ENCODE measurements at places on chromosomes 11 and 22.
A peak's percentile ranks its signal among the peaks of the same experiment; 100 is the strongest.

GRCh38 chr11:11565636-11566035, 56.2 kb downstream of the GALNT18 start:
- no peak for DNase-seq

DNA sequence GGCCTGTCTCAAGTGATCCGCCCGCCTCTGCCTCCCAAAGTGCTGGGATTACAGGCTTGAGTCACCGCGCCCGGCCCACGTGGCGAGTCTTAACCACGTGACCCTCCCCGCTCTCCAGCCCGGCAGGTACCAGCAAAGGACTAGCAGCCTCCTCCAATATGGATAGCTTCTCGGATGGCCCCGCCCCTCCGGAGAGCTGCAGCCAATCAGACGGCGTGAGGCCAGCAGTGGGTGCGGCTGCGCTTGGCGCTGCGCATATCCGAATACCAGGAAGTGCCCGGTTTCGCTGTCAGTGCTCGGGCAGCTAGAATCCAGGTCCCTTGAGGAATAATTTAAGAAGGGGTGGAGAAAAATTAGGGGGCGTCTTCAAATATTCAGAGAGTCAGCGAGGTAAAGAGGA, 14.7 kb upstream of the PISD start:
- DNase-seq: peak; percentile 28

DNA sequence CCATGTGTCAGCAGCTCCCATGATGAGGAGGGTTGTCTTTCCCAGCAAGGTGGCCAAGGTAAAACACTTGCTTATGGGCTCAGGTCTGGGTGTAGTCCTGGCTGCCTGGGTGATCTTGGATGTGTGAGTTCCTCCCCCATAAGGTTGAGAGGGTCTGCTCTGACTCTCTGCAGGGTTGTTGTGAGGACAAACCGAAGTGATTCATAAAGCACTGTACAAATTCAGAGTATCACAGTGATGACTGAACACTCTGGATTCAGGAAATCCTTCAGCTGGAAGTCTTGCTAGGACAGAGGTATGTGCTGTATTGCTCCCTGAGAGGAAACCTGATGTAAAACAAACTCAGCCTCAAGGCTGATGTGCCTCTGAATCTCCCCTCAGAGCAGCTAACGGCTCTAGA, 220.9 kb upstream of the PITPNB start:
- DNase-seq: peak; percentile 59

DNA sequence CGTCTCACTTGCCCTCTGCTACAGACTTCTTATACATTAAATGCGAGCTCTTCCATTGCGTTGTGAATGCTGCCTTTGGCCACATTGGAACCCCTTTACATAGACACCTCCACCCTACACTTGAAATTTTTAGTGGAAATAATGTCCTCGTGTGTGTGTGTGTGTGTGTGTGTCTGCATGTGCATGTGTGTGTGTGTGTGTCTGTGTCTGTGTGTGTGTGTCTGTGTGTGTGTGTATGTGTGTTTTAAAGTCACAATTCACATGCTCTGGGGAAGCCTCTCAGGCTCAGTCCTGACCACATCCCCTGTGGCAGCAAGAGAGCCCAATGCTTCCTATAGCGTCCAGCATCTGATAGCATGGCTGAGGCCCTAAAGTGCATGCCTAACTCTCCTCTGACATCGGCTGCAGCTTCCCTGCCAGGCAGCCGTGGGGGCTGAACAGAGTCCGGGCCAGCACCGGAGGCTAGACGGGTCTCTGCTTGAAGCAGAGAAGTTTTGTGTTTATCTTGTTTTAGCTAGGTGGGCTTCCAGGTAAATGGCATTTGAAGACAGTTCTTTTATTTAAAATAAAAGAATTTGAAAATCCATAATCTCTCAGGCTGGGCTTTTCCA, 64.5 kb upstream of the EMID1 start:
- no peak for DNase-seq

DNA sequence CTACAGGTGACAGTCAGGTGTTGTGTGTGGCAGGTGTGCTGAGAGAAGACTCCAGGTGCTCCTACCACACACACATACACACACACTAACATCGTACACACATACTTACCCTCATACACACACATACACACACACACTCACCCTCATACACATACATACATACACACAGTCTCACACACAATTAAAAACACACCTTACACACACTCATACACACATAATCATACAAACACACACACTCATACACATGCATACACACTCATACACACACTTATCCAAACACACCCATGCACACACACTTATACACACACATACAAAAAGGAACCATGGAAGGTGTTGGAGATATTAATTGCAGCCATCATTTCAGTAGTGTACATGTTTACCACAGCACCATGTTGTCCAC, 4.6 kb downstream of the KRTAP5-3 start:
- DNase-seq: no peak

- no peak for DNase-seq
These were observed 96.2 kb downstream of the RASSF10 start for GRCh38 chr11:13105237-13105844.

DNA sequence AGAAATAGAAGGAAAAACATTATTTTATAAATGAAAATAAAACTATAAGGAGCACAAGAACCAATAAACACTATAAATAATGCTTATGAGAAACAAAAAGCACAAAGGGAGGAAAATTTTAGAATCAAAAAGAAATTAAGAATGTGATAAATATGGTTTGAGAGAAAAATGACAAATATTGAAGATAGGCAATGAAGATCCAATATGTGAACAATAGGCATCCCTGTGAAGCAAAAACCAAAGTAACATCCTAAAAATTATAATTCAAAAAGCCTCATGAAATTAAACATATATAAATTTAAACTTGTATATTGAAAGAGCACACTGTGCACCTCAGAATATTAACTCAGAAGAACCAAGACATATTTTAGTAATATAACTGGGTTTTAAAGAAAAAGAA, 216.2 kb downstream of the GRIK4 start:
- DNase-seq: no peak

- DNase-seq: no peak
These were observed 2.5 kb downstream of the CELF1 start for GRCh38 chr11:47550288-47551047.

- DNase-seq: no peak
These were observed 23.6 kb upstream of the TMA7B start for GRCh38 chr22:39936523-39937145.

DNA sequence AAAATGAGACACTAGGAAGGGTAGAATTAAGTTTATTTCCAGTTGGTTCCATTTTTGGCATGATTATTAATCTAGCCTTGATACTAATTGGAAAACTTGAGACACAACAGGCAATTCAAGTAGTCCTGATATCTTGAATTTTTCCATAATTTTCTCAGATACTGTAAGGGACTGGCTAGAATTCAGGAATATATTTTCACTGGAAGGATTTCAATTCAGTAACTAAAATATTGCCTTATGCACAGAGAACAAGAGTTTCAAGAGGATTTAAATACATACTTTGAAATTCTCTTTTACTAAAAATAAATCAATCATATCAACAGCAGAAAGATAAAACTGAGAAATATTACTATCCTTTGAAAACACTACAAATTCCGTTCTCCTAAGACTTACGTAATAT, 632.9 kb downstream of the LRRC4C start:
- no peak for DNase-seq

DNA sequence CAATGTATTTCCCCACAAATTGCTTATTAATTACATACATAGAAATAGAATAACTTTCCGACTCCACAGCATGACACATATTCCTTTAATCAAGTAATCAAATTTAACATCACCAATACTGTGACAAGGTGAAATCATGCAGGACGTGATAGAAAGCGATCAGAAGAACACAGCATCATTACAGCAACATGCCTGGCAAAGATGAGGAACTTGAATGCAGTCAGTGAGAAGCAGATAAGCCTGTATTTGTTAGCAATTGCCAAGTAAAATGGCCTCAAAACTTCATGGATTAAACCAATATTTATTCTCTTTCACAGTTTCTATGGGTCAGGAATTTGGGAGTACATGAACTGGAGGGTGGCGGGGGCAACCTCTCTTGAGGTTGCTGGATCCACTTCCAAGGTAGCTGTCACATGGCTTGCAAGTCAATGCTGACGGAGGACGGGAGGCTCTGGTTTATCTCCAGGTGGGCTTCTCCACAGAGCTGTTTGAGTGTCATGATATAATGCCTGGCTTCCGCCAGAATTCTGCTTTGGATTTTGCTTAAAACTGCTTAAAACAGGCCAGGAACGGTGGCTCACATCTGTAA, 12.0 kb upstream of the TEAD1 start:
- DNase-seq: no peak

GRCh38 chr11:131675121-131675888, 304.9 kb downstream of the NTM start:
- DNase-seq: no peak

- no peak for DNase-seq
These were observed 26.4 kb upstream of the PPFIA1 start for GRCh38 chr11:70243912-70244652.

DNA sequence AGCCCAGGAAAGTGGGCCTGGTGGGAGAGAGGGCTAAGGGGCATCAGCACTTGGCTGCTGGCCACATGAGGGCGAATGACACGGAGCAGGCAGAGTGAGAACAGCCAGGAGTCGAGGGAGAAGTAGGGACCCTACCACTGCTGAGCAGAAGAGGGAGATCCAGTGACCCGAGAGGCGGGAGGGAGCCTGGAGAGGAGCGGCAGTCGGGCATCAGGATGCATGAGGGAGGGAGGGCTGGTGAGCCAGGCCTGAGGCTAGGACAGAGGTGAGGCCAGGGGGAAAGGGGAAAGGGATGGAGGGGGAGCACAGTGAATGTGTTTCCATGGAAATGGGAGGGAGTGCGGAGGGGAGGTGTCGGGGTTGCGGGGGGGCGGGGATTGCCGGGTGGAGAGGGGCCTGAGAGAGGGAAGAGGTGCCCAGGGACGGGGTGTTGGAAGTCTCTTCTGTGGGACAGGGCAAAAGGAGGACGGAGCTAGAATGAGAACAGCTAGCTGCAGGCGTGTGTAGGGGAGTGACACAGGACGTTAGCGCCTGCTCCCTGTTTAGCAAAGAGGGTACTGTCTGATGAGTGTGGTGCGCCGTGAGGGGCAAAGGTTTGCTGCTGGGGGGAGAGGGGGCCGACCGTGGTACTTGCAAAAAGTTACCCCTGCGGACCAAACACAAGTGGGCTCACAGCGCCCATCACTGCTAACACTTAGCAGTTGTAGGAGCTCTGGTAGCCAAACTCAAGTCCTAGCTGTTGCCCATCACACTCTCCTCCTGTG, 37.1 kb upstream of the WNT11 start:
- no peak for DNase-seq

- DNase-seq: no peak
These were observed 20.3 kb upstream of the APLP2 start for GRCh38 chr11:130049328-130049771.

DNA sequence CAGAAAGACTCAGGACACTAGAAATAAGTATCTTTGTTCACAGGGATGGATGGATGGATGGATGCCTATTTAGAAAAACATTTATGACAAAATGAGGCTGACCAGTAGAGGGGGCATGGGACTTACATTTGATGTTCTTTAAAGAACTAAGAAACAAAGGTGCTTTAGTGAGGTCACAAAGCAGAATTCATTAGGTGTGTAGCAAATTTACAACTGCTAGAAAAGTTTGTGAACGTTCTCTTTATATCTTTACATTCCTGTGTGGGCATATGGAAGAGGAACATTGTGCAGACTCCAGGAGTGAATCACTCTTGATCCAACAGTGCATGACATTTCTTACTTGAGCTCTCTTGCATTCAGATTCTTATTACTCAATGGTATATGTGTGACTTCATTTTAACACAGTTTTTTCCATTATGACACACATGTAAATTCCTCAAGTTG, 15.8 kb upstream of the SIK2 start:
- DNase-seq: no peak

DNA sequence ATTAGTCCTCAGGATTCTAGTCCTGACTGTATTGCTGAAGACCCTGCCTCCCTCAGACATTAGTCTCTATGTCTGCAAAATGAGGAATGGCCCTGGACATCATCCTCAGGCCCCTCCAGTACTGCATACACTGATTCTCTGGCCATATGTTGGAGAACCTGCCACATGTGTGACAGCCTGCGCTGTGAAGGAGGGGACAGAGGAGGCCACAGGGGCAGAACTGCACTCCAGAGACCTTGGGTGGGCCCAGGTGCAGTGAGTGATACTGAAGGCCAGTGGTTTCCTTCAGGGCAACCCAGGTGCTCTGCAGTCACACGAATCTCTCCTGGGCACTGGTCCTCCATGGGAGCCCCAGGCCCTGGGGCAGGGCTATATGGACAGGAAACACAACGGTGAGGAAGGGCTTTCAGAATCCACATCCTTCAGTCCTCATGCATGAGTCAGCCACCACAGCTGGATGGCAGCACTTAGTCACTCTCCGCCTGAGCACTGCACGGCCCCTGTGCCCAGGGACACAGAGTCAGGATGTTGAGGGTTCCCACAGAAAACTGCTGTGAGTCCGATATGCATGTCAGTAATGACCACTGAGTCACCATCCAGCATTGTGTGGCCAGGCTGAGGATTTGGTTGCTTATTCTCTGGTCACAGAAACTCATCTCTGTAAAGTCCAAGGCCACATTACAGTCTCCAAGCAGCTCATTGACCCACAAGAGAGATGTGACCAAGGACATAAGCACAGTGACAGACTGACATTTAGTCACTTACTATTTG, 39.7 kb downstream of the ME3 start:
- DNase-seq: peak; percentile 87

DNA sequence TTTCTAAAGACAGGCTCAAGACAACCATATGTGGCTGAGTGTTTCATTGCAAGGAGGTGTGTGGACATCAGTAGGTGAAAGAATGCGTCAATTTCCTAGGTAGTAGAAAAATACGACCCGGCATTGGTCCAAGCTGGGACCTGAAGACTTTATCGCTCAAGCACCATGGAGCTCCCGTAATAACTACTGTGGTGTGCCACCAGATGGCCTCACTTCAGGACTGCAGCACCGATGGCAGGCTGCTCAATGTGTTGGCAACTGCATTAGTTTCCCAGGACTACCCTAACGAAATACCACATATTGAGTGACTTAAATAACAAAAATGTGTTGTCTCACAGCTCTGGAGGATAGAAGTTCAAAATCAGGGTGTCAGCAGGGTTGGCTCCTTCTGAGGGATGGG, 72.4 kb upstream of the FAT3 start:
- DNase-seq: no peak

- no peak for DNase-seq
These were observed 21.8 kb upstream of the SLC22A24 start for GRCh38 chr11:63165706-63166310.

All from AG09309 (cell line).